Activated B cell treated with CpG ODN at 0.5 μM for 24 hours (primary cell): ENCODE measurements at places on chromosomes 1 and 21. TPM values are rescaled to one million over a fixed set of nuclear protein-coding genes. Genes with fewer than 3 reads are reported as not detected.

DNA sequence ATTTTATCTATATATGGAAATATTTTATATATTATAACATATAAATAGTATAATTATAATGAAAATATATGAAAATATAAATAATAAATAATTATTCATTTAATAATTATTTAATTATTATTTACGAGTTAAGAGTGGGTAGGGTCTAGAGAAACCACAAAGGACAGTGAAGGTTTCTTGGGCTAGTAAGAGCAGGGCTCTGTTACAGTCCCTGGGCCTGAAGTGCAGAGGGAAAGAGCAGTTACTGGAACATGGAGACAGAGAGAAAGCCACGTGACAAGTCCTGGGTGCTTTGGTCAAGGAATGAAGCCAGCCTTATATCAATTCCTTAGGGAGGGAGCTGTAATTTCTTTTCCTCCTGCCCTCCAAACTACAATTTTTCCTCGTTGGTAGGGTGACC, 117.2 kb upstream of the OLIG2 start:
- no peak for DNase-seq

GRCh38 chr1:244414543-244414942, 37.2 kb downstream of the ADSS2 start:
- no peak for DNase-seq

DNA sequence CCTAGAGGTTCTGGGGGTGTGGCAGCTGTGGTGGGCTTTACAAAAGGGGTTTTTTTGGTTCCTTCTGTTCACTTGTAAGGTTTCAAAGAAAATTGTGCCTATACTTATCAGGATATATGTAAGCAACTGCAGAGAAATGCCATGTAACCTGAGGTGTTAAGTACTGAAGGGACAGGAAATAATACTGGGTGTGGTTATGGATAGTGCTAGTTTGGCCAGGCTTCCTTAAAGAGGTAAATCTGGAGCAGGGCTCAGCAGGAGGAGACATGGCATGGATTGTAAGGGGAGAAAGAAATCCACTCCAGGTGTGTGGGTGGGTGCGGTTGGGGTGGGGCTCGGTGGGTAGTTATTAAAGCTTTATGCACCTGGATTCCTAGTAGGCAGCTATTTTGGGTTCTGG, 28.3 kb downstream of the KIRREL1 start:
- DNase-seq, result no peak

DUSP12 gene
- 37.2 and 38.9 TPM in 2 replicates for total RNA-seq

MCOLN3 gene
- total RNA-seq, result 0.16 TPM in 1 of 2 replicates, not detected in the other

TFF1 gene
- total RNA-seq, result not detected in 2 replicates

DNA sequence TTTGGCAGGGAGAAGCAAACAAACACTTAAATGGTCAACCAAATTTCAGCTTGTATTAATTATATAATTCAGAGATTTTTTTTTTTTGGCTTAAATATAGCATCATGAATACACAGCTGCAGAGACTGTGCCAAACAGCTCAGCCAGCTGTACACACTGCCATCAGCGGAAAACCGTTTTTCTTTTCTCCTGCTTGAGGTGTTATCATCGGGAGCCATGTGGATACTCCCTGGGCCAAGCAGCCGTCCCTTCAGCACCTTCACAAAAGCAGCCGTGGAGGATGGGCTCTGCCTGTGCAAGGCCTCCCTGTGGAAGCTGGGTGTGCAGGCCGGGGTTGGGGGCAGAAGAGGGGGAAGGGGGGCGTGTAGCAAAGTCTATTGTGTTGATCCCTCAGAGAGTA, 85.0 kb downstream of the NUF2 start:
- no peak for DNase-seq

- no peak for DNase-seq
Measured at GRCh38 chr1:35173491-35173890, 19.5 kb downstream of the SFPQ start.

DNA sequence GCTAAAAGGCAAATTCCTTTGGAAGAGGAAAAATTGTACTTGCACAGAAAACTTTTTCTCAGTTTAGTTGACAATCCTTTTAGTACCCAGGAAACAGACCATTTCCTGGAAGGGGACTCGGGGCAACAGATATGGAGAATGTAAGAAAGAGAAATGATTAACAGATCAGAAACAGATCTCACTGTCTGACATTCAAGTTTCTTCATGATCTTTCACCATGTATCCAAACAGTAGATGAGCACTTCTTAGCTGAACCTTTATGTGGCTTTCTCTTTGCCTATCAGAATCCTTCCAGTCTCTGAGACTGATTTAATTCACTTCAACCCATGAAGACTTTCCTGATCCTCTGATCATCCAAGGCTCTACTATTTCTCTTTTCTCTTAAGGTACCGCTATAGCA, 2.7 kb downstream of the TTLL7 start:
- DNase-seq, result no peak

- no peak for DNase-seq
Measured at GRCh38 chr1:206680279-206680678, 4.4 kb upstream of the MAPKAPK2 start.

GRCh38 chr21:45997495-45998275, 16.1 kb downstream of the COL6A1 start:
- DNase-seq, result no peak

DNA sequence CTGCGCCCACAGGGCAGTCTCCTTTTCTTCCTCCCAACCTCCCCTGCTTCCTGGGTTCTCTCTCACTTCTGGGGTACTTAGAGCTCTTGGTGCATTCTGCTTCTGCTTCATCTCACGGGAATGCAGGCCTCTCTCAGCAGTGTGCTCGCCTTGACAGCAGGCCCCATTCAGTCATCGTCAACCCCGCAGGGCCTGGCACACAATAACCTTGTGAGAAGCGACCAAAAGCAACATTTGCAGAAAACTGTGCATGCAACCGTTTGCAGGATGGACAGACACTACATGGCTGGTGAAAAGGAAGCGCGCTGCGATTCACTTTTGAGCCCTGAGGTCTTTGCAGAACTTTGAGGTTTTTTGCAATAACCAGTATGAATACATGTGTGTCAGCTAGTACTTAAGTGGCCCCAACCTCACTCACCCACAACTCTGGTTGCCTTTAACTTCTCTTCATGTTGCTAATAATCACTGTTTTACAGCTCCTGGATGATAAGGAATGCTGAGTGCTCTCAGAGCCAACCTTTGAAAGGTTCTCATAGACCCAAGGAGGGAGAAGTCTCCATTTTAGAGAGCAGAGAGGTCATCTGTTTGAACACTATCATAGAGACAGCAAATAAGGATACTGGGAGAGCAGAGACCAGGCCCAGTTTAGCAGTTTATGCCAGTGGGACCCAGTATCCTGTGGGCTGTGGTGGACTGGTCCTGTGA, 2.5 kb upstream of the CD160 start:
- no peak for DNase-seq

- no peak for DNase-seq
Measured at GRCh38 chr1:81439046-81439823, 361.5 kb upstream of the ADGRL2 start.
